ENCODE measurements at places on chromosomes 2 and 18.

DNA sequence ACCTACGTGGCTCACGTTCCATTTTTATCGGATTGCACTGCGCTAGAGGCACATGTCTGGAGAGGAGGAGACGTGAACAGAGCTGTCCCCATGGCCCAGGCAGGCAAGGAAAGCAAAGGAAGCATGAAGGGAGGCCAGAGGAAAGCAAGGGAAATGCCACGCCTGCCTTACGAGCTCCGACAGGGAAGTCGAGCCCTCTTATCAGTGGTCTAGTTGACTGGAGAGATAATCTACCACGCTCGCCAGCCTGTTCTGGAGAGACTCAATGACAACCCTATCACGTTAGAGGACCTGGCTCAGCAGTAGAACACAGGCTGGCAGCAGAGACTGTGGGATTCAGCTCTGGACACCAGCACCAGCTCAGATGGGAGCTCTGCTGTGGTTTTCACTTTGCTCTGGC lies 202.6 kb upstream of the ID2 start:
- no peak for DNase-seq

DNA sequence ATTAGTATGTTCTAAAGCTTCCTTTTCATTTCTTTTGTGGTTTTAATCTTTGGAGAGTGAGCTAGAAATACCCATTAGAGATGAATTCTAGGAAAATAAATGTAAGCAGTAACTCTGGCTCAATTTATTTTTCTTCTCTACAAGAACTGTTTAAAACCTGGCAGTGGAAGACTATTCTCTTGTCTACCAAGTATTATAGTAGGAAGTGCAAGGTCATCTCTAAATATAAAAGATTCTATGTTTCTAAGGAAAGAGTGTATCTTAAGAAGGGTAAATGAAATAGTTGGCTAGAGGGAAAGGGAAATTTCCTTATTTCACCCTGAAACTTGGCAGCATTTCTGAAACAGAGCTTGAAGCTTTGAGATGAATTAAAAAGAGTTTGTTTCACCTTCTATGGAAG lies 35.5 kb downstream of the PLCL1 start:
- no peak for DNase-seq

DNA sequence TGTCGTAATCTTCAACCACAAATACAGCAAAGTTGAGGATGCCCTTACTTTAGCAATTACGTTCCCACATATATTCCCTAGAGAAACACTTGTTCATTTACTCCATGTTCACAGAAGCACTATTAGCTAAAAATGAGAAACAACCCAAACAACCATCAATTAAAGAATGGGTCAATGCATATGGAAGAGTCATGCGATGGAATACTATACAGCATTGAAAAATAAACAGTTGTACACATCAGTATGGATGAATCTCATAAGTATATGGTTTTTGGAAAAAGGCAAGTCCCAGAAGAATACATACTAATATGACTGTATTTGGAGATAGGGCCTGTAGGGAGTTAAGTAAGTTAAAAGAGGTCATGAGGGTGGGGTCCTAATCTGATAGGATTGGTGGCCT lies 6.3 kb downstream of the GPR148 start:
- no peak for DNase-seq

- DNase-seq, result no peak
These were observed 103.6 kb downstream of the STK39 start for GRCh38 chr2:168143813-168144212.

GRCh38 chr2:134074619-134075018 lies 179.3 kb upstream of the MGAT5 start:
- no peak for DNase-seq

DNA sequence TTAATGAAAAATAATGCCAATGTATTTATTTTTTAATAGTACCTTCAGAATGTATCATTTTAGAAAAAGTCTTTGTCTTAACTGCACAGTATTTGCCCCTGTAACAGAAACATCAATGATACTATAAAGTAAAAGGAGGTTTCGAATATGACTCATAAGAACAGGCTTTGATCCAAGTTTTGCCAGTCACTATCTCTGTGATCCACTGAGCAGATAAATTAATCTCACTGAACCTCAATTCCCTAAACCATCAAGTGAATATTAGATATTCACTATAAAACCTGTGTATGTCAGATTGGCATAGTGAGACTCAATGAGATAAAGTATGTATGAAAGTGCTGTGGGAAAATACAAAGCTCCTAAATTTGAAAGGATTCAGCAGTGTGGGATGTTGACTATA lies 292.1 kb downstream of the EXOC6B start:
- no peak for DNase-seq

DNA sequence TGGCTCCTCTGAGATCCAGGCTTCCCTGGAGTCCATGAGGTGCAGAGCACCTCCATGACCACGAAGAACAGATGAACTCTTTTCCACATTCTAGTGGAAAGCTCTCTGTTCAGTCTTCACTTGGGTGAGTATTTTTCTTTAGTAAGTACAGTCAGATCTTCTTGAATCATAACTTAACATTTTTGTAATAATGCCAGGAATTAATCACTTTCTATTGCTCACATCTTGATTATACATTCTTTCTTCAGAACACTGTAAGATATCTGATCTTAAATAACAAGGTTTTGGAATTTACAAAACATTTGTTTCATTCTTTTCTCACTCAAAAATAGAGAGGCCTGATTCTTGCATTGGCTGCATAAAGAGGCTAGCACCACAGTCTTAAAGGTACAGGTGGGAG lies 45.4 kb upstream of the RND3 start:
- DNase-seq, result no peak

- DNase-seq, result no peak
These were observed 408.6 kb downstream of the GALR1 start for GRCh38 chr18:77658299-77658662.

DNA sequence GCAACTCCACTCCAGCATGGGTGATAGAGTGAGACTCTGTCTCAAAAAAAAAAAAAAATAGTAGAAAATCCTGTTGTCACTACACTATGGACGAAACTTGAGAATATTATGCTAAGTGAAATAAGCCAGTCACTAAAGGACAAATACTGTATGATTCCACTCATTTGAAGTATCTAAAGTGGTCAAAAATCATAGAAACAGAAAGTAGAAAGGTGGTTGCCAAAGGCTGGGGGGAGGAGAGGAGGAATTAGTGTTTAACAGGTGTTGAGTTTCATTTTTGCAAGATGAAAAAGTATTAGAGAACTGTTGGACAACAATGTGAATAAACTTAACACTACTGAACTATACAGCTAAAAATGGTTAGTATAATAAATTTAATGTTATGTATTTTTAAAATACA lies 18.8 kb upstream of the RMP24 start:
- DNase-seq, result no peak

DNA sequence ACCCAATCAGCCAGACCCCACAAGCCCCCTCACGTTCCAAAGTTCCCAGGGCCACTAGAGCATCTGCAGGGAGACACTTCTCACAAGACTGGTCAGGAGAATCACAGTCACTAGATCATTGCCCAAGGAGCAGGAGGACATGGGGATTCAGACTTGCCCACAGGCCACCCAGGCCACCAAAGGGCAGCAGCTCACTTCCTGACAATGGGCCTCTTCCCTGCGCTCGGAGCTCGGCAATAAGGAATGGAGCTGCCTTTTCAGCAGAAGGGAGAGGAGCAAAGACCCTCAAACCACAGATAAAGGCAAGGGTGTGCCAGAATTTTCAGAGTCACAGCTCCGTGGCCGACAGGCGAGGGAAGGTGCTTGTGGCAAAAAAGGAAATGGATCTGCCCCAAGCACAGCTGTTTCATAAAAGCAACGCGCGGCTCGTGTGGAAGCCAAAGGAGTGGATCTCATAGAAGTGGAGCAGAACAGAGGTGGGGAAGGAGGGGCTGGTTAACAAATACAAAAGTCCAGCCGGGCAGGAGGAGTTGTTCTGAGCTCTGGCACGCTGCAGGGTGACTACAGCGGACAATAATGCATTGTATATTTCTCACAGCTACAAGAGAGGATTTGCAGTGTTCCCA lies 72.1 kb downstream of the EDAR start:
- DNase-seq, result no peak

GRCh38 chr2:119111115-119111975 lies 47.2 kb downstream of the C1QL2 start:
- DNase-seq, result no peak

- DNase-seq, result peak; percentile 4
These were observed 2.2 kb upstream of the KCNH7 start for GRCh38 chr2:162840598-162841246.

DNA sequence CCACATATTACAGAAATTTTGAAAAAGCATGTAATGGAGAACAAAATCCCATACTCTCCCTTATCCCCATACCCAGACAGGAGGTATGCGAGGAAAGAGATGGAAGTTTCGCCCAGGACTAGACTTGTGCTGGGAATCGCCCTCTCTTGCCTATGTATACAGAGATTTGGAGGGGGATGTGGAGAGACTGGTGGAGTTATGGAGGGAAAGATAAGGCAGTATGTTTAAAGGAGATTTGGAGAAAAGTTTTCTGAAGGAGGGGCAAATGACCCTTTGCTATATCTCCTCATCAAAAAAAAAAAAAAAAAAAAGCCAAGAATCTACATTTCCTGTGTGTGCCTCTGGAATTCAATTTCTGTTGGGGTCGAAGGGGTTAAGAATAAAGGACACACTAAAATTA lies 75.3 kb downstream of the MERTK start:
- DNase-seq, result no peak

- no peak for DNase-seq
These were observed 840.4 kb downstream of the CPS1 start for GRCh38 chr2:211396815-211397214.

GRCh38 chr2:238496756-238497609 lies 70.3 kb downstream of the ASB1 start:
- no peak for DNase-seq

DNA sequence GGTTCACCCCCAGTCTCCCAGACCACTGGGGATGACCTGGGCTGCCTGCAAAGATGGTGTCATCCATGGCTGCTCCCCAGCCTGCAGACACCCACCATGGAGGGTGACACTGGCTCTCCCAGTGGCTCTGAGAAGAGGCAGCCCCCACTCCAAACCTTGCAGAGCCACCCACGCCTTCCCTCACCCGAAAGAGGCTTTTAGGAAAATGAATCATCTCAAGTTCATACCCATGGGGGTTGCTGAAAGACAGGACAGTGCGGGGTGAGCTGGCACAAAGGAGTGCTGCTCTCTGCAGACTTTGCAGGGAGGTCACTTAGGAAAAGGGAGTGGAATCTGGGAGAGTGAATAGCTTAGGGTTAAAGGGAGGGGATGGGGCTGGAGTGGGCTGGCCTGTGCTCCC lies 36.4 kb downstream of the MPHOSPH10 start:
- no peak for DNase-seq

- DNase-seq, result no peak
These were observed 4.7 kb upstream of the ZNF516 start for GRCh38 chr18:76499637-76500340.

GRCh38 chr2:217045700-217046475 lies 186.0 kb upstream of the TNP1 start:
- no peak for DNase-seq

DNA sequence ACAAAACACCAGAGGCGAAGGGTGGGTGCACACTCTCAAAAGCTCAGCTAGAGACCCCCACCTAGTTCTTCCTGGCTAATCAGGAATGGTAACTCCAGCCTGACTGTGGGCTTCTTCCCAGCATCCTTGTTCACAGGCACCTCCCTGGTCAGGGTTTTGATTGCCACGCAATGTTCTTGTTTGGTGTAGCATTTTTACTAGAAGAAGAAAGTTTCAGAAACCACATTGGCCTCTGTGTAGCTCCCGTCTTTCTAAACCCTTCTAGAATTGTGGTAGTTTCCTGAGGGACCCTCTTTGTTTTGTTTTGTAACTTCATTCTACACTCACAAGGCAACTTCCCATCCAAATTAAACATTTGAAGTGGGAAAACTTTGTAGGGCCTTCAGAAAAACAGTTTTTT lies 254.5 kb upstream of the EPAS1 start:
- no peak for DNase-seq

GRCh38 chr2:211649331-211649730 lies 889.3 kb downstream of the ERBB4 start:
- DNase-seq, result no peak

DNA sequence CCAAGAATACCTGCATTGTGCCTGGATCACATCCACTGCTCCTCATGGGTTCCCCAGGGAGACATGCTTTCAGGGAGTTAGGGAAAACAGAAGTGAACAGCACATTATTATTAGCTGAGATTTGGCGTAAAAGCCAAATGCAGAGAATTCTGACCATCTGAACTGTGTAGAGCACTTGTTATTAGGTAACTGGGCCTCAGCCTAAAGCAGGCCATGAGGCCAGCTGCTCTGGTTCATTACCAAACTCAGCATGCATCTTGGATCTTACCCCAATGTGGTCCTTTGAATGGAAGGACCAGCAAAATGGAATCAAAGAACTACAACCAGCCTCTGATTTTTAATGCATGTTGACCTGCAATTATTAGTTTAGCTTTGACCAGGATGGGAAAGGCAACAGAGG lies 322.3 kb downstream of the KCNS3 start:
- no peak for DNase-seq

- DNase-seq, result no peak
These were observed 207.4 kb downstream of the HDAC4 start for GRCh38 chr2:239193401-239193811.

- DNase-seq, result no peak
These were observed 118.6 kb upstream of the GLI2 start for GRCh38 chr2:120617055-120617454.

- DNase-seq, result no peak
These were observed 69.1 kb downstream of the CCDC141 start for GRCh38 chr2:178980815-178981214.

DNA sequence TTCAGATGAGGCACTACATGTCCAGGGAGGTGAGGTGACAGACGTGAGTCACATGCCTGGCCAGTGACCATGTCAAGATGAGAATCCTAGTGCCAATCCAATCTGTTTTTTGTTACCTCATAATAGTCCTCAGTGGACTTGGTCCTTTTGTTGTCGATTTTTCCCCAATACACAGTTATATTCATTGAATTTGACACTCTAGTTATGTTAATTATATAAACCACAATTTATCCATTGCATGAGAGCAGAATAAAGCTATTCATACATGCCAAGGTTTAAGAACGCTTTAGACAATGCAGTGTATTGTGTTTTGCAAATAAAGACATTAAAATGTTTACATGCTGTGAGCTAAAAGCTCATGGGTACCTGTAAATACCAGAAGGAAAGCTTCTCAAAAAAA lies 21.6 kb upstream of the TMEFF2 start:
- no peak for DNase-seq

DNA sequence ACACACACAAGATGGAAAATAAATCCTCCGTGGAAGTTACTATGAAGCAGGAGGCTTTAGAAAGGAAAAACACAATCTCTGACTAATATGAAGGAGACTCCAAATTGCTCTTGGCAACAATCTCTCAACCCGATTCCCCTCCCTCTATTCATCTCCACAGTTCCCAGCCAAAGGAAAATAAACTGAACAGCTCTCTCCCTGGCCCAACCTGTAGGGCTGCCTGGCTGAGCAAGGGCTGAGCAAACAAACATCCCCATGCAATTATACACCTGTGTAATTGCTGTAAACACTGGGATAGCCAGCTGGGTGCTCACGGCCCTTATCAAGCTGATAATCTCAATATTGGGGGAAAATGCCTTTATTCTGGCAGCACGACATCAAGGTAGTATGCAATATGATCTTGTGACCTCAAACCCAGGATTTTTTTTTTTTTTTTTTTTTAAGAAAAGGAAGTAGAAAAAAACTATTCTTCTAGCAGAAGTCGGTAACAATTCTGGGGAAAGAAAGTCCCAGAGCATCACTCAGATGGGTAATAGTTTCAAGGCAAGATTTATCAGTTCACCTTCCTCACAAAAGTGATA lies 203.3 kb upstream of the SMAD2 start:
- DNase-seq, result no peak
